ENCODE measurements at places on chromosomes 3 and 15.

DNA sequence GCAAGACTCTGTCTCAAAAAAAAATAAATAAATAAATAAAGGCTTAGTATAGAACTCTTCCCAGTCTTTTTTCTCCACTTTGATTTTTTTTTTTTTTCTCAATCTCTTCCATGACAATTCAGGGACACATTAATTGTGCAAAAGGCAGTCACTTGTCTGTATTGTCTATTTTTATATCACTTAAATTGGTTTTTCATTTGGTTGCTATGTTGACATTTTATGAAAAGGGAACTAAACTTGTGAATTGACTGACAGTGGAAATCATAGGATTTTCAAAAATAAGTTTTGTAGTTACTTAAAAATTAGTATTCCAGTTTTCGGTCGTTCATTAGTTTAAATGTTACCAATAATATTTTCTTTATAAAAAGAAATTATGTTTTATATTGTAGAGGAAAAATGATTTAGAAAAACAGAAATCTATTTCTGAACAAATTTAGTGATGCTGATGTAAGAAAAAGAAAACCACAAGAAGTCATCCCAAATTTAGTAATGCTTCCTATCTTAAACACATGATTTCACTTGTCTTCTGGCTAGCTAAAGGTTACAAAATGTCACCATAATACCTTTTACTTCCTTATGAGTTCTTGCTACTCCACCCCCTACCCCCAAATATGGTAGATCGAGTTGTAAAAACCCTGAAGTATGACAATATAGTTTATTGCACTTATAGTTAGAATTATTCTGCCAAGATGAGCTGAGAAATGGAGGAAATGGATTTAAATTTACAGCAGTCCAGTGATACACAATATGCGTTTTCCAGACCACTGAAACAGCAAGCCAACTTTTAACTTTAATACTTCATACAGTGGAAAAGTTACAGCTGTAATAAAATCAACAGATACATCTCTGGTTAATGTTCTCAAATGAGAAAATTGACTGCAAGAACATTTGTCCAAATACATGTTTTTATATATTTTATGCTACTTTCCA, 37.0 kb downstream of the PPARG start:
- no peak for DNase-seq

DNA sequence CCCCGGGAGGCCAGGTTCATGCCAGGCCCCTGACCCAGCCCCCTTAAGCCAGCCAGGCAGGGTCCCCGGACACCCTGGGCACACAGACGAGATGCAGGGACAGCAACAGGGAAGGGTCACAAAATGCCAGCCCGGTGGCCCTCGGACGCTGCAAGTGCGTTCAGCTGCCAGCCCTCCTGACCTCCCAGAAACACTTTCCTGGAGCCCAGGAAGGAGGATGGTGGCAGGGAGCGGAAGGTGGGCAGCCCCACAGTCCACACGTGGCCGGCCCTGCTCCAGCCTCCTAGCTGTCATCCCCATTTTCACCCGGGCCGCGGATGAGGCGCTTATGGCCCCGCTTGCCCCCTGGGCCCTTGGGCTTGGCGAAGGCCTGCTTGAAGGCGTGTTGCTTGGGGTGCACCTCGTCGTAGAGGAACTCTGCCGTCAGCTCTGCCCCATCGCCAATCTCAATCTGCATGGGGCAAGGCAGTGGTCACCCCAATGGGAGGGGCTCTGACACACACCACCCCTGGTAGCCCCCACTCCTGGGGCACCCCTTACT, 3.4 kb upstream of the TLR9 start:
- DNase-seq, result no peak

DNA sequence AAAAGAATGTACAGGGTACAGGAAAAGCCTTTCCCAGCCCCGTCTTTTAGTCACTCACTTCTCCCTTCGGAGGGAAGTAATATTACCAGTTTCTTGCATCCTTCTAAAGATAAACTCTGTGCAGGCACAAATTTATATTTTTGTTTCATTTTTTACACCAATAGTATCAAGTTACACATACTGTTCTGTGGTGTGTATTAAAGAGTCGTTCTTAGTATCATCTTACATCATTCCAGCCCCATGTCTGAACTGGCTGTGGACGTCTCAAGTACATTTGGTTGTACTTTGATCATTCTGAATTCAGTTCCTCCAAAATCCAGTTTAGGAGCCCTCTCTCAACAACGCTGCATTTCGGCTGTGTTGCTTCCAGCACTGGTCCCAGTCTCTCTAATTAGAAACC, 68.7 kb downstream of the LMLN start:
- DNase-seq, result no peak

GRCh38 chr3:115638241-115638640, 14.9 kb downstream of the GAP43 start:
- DNase-seq, result no peak

DNA sequence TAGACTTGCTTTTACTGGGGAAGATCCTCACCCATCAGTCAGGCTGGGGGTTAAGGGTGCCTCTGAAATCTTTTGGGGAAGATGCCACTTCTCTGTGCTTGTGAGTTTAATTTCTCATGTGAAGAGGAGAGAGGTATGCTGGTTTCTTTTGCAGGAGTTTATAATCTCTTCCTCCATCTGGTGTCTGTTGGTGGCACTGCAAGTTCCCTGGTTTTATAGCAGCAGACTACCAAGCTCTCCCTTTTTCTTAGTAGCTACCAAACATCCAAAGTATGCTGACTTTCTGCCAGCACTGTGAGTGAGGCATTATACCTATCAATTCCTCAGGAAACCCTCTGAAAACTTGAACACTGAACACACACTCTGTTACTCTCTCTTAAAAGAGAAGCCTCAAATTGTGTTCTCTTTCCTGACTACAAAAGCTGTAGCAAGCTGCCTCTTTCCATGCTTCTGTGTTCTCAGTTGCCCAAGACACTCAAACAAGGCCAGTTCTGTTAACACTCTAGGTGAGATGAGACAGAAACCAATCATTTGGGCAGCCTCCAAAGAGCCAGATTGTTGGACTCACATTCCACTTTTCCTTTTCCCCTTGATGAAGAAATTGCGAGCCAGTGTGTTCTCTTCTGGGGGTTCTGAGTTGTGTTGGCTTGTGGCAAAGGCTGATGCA, 299.5 kb downstream of the GAP43 start:
- DNase-seq, result no peak

GRCh38 chr3:52200981-52201679, 3.2 kb downstream of the ALAS1 start:
- DNase-seq, result no peak

DNA sequence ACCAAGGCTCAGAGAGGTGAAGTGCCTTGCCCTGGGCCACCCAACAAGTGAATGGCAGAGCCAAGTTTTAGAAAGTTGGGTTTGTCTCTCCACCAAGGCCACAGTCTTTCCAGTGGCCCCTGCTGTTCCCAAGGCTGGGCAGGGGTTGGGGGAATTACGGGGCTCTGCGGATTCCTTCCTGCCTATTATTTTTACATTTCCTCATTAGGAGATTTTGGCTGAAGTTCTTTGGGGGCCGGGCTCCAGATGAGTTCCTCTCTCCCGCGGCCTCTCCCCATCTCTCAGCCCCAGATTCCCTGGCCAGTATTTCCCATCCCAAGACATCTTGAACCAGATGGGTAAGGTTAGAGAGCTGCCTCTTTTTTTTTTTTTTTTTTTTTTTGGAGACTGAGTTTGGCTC, 44.0 kb upstream of the SMAD6 start:
- DNase-seq, result no peak

- no peak for DNase-seq
Observed at GRCh38 chr15:74620636-74621545, 5.3 kb downstream of the CLK3 start.

- no peak for DNase-seq
Observed at GRCh38 chr15:41487802-41488201, 5.9 kb upstream of the ITPKA start.

GRCh38 chr15:69491038-69491505, 38.5 kb downstream of the RPLP1 start:
- DNase-seq, result no peak

GRCh38 chr15:78923480-78924360, 21.1 kb downstream of the CTSH start:
- no peak for DNase-seq

DNA sequence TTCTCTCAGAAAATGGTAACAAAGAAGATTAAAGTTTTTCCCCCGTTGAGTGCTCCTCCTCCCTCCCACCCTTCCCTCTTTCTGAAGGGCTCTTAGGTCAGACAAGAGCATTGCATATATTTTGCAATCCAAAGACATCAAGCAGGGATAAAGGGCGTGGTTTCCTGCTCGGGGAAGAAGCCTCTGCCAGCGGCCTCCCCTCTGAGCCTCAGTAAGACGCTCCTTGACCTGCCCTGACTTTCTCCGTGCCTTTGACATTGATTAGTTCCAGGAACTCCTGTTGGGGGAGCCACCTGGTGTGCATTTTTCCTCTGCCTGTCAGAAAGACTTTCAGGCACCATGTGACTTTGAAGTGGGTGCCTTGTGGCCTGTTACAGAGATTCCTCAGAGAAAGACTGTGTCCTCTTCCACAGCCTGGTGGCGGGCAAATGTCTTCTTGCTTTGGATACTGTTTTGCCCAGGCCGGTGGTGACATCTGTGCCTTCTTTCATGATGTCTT, 87.2 kb upstream of the TBL1XR1 start:
- no peak for DNase-seq

- DNase-seq, result no peak
Observed at GRCh38 chr3:172520301-172520831, 2.9 kb downstream of the TNFSF10 start.

DNA sequence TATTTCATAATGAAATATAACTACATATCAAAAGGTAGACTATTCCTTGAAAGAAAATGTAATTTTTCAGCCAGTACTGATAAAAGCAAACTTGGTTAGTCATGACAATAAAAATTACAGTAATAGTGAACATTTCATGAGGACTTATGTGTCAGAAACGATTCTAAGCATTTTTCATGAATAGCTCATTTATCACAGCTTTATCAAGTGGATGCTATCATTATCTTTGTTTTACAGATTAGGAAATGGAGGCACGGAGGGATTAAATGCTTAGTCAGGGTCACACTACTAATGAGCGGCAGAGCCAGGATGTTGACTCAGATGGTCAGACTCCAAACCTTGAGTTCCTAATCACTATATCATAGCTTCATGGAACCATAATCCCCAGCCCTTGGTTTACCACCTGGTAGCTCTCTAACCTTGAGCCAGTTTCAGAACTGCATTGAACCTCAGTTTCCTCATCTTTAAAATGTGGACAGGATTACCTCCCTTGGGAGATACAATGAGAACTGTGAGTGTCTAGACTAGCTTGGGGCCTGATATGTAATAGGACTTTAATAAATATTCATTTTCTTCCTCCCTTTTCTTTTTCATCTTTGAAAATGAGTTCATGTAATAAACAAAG, 85.4 kb downstream of the TNIK start:
- DNase-seq, result no peak

GRCh38 chr15:90327311-90327710, 24.8 kb upstream of the ZNF774 start:
- DNase-seq, result no peak

DNA sequence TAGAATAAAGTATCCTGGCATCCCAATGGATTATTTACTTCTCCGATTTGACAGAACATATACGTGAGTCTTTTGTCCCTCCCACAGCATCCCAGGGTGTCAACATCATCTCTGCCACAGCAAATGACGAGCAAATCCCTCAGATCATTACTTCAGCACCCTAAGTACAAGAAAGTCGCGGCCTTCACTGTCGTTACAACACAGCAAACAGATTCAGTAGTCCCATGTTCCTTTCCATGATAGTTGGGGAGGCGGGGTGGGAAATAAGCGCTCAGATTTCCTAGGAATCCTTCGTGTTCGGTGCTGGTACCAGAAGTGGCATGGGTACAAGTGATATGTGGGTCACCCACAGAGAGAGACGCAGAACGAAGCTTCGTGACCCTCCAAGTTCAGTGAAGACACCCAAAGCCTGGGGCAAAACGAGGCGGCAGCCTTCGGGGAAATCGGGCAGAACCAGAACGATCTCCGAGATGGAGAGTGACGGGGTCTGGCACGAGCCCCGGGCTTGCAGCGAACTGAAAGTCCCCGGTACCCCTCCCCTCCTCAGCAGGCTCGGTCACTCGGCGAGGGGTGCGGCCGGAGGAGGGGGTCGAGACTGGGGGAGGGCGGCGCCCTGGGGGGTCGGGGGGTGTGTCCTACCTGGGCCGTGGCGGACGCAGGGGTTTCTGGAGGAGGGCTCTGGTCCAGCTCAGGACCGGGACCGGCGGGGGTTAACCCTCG, 619 bp downstream of the TTBK2 start:
- DNase-seq, result peak; percentile 89

DNA sequence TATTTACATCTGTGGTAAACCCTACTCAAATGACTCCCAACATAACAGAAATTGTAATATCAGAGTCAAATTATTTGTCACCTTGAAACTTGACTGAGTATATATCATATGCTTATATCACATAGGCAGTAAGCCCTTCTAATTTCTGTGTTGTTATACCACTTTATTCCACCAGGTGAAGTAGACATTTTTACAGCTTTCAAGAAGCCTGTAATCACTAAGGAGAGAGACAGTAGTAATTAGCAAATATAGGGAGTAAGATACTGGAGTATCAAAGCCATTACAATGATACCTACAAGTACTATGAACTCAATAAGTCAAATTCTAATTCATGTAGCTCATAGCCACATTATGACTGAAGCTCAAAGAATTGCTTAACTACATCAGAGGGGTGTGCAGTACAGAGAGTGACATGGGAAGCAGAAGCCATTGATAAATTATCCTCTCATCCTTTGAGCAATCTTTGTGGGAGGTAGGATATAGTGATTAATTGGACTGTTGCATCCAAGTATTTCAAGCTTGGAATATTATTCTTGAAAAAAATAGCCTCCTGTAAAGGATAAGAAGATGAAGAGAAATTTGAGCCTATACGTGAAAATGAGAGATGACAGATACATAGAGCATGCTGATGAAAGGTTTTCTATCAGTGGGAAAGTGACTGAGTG, 1005.9 kb downstream of the ZPLD1 start:
- no peak for DNase-seq

DNA sequence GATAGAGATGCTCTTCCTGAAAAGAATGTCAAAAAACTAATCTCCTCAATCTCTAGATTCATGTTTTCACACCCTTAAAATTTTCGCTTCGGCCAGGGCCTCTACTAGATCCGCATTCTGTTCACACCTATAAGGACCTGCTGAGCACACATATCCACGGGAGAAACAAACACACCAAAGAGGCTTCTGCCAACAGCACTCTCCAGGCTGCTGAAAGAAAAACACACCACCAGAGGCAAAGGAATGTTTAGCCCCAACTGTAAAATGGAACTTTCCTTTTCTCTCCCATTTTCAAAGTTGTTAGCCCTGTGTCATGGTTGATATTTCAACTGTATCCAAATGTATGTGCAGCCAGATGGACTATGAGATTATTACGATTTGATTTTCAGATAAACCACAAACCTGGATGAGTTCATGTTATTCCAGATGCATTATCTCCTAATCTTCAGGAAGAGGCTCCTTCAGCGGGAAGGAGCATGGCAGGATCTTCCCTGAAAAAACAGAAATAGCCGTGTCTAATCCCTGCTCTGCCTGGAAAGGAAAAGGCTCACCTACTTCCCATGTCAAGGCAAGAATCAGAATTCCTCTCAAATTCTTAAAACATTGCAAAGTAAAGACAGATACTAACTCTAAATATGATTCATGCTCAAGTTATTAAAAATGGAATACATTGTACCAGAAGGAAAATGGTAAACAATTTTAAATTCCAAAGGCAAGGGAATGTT, 442.7 kb upstream of the NR2F2 start:
- no peak for DNase-seq

GRCh38 chr3:128296469-128297251, 143.4 kb downstream of the EEFSEC start:
- DNase-seq, result no peak

Measured in chondrocyte (in vitro differentiated cells).